ENCODE measurements at places on chromosomes 3 and 15. TPM values are rescaled to one million over a fixed set of nuclear protein-coding genes. Genes with fewer than 3 reads are reported as not detected.

DNA sequence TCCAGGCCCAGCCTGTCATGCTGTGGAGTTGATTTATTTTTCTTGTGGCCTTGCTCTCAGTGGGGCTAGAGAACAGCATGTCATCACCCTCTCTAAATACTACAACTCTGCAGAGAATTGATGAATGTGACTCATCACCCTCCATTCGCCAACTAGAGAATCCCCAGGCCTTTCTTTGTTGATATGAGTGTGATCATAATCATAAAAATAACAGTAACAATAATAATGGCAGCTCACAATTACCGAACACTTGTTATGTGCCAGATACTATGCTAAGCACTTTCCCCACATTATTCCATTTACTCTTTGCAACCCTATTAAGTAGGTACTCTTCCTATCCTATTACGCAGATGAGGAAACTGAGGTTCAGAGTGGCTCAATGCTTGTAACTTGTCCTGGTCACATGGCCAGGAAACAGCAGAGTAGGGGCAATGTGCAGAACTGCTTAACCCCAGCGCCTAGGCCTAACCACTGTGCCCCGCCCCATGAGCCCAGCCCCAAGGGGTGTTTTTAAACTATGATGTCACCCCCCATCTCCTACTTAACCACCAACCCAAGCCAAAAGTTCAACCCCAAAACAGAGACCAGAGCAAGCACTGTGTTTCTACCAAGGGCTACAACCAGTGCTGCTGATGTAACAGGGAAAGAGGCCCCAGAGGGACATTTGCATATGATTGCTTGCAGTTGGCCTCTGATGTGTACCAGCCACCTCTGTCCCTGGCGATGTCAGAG is 104.5 kb downstream of the ADCY5 start:
- no peak overlapping the region for H3K27ac ChIP-seq
- DNase-seq = peak; percentile 9
- H3K4me1 ChIP-seq = no peaks in the 10 kb centered on the region
- no peaks in the 10 kb centered on the region for H3K27me3 ChIP-seq
- no peak overlapping the region for H3K4me3 ChIP-seq

DNA sequence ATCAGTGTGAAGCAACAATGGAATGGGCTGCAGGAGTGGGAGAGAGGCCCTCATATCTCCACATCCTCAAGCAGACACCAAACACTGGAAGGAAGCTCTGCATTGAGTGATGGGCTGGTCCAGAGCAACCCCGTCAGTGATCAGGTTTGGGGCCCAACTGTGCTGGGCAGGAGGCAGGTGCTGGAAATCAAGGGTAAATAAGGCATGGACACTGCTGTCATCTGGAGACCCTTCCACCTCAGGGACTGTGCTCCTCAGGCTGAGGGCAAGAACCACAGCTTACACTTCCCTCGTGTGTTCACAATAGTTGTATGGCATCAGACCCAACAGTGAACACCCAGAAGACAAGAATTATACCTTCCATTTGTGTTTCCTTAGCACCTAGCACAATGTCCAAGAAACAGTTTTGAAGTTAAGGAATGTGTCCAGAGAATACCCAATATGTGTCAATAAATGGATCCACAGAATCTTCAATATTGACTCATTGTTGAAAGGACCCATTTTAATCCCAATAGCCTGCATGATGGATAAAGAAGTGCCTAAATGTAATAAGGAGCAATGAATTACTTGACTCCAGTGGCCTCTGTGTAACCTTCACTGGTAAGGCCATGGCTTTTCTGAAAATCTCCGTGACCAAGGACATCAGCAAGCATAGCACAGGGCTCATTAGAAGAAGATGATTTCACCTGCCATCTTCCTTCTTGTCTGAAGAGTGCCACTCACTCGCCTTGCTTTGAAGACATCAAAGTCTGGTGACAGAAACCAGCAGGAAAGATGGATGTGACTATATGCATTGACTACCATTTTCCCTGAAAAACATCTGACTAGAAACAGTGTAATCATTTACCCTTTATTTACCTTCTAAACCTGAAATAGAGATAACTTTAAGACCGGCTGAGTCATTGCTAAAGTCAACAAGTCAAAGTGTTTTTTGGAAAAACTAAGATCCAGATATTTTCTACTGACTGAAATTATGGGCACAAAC is 7.0 kb upstream of the AHSG start:
- no peak overlapping the region for H3K27ac ChIP-seq
- no peaks in the 10 kb centered on the region for H3K4me1 ChIP-seq
- H3K36me3 ChIP-seq = no peaks in the 10 kb centered on the region
- H3K4me3 ChIP-seq = no peak overlapping the region

- H3K36me3 ChIP-seq = no peaks in the 10 kb centered on the region
- peaks cover 67% of the 10 kb centered on the region for H3K4me1 ChIP-seq
- no peaks in the 10 kb centered on the region for H3K27me3 ChIP-seq
- DNase-seq = peak; percentile 74
- H3K27ac ChIP-seq = peak overlapping the region; percentile 64
These were observed 86.5 kb downstream of the TBC1D2B start for GRCh38 chr15:77991029-77991406.

GYG1 gene
- 56.7 TPM for total RNA-seq

- peaks cover 3% of the 10 kb centered on the region for H3K27me3 ChIP-seq
- DNase-seq = no peak
- H3K27ac ChIP-seq = peak overlapping the region; percentile 86
- H3K36me3 ChIP-seq = peaks cover 19% of the 10 kb centered on the region
These were observed 1.1 kb downstream of the PLXNB1 start for GRCh38 chr3:48428572-48429316.

SCG5 gene
- 0.54 TPM for total RNA-seq

- H3K36me3 ChIP-seq = no peaks in the 10 kb centered on the region
- no peaks in the 10 kb centered on the region for H3K4me1 ChIP-seq
- no peaks in the 10 kb centered on the region for H3K27me3 ChIP-seq
- H3K4me3 ChIP-seq = no peak overlapping the region
These were observed 327.0 kb downstream of the ZPLD1 start for GRCh38 chr3:102761766-102762165.

DNA sequence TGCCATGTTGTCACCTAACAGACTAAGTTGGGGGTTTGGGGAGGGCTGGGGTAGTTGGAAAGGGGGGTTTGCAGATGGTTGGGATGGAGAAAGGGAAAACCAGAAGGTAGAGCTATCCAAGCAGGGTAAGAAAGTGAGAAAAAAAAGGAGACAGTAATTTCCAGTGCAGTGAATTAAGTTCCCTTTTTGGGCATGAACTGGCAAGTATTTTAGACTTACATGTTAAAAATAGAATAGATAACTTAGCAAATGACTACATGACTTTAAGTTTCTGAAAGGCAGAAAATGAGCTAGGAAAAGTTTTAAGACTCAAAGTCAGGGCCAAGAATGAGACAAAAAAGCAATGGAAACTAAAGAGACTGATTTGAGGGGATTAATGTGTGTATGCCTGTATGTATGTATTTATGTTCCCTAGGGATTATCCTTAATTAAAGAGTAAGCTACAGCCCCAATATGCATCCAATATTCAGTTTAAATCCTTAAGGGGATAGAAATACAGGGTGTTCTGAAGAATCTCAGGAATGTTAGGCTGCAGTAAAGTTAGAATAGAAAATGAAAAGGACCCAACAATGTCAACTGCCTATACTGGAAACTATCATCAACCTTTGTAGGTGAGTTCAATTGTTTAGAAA is 285.2 kb upstream of the MME start:
- H3K27ac ChIP-seq = peak overlapping the region; percentile 25
- H3K4me3 ChIP-seq = no peak overlapping the region
- no peaks in the 10 kb centered on the region for H3K4me1 ChIP-seq
- H3K36me3 ChIP-seq = no peaks in the 10 kb centered on the region
- DNase-seq = no peak

DNA sequence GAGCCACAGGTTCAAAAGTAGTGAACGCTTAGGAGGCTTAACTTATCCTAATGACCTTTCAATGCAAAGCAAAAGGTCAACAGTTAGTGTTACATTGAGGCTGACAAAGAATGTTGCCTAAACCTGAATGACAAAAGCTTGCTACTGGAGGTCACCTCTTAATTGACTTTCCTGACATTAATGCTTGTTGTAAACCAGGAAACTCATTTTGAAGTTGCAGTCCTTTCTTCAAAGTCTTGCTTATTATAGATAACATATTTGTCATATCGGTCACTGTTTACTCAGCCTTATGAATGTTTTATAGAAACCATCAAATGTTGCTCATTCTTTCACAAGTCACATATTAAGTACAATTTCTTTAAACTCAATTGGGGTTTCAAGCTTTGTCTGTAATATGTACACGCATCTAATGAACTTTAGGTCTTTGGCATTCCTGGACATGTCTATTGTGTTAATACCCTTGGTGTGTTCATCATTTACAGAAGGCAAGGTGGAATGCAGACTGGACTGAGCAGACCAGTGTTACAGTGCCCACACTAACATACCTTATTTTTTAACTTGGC is 488.2 kb upstream of the NECTIN3 start:
- no peaks in the 10 kb centered on the region for H3K27me3 ChIP-seq
- H3K36me3 ChIP-seq = no peaks in the 10 kb centered on the region
- no peaks in the 10 kb centered on the region for H3K4me1 ChIP-seq
- no peak overlapping the region for H3K4me3 ChIP-seq
- H3K27ac ChIP-seq = no peak overlapping the region
- DNase-seq = no peak

GRCh38 chr3:66490984-66491383 is 9.8 kb downstream of the LRIG1 start:
- peaks cover 45% of the 10 kb centered on the region for H3K4me1 ChIP-seq
- H3K36me3 ChIP-seq = no peaks in the 10 kb centered on the region
- H3K27ac ChIP-seq = peak overlapping the region; percentile 46
- DNase-seq = no peak

DNA sequence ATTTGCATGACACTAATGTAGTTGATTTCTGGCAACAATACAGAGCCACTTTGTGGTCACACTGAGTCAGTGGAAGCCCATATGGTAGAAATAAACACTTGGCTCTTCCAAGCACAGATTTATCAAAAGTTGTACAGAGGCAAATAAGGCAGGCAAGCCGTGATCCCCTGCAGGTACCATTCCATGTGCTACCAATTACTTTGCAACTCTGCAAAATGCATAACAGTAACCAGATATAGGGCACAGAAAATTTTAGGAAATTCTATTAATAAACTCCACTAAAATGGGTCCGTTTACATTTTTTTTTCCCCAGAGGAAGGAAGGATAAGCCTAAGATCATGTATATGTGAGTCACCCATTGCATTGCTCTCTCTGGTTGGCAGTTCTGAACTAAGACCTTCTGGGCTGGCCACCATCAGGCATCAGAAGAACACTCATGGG is 103.1 kb upstream of the PTX3 start:
- H3K4me1 ChIP-seq = no peaks in the 10 kb centered on the region
- no peak overlapping the region for H3K4me3 ChIP-seq
- H3K36me3 ChIP-seq = no peaks in the 10 kb centered on the region
- no peak overlapping the region for H3K27ac ChIP-seq
- no peaks in the 10 kb centered on the region for H3K27me3 ChIP-seq

- peaks cover 6% of the 10 kb centered on the region for H3K36me3 ChIP-seq
- no peak overlapping the region for H3K27ac ChIP-seq
- peaks cover 20% of the 10 kb centered on the region for H3K4me1 ChIP-seq
- no peak overlapping the region for H3K4me3 ChIP-seq
These were observed 14.4 kb downstream of the GOLGB1 start for GRCh38 chr3:121735047-121735696.

DNA sequence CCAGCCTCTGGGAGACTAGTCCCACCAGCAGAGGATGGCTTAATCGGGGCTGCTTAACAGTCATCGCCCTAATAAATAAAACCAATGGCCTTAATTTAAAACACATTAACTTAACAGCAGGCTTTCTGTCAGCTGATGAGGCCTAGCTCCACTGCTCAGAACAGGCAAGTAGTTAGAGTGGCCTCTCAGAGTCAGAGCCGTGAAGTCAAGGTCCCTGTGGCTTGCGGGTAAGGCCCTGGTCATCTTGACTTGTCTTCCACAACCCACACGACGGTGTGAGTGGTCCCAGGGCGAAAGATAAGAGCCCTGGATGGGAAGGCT is 11.8 kb downstream of the XXYLT1 start:
- H3K36me3 ChIP-seq = no peaks in the 10 kb centered on the region
- H3K4me3 ChIP-seq = peak overlapping the region; percentile 62
- peak overlapping the region; percentile 91 for H3K27ac ChIP-seq
- no peak for DNase-seq

GRCh38 chr15:95096651-95097050 is 865.3 kb downstream of the MCTP2 start:
- no peak overlapping the region for H3K27ac ChIP-seq
- H3K4me1 ChIP-seq = no peaks in the 10 kb centered on the region
- DNase-seq = no peak
- no peaks in the 10 kb centered on the region for H3K27me3 ChIP-seq

- no peaks in the 10 kb centered on the region for H3K27me3 ChIP-seq
- no peak overlapping the region for H3K27ac ChIP-seq
- DNase-seq = no peak
These were observed 10.0 kb upstream of the GRAMD1C start for GRCh38 chr3:113828600-113828999.

GRCh38 chr3:49518016-49518415 is 36.3 kb upstream of the BSN start:
- DNase-seq = no peak
- no peak overlapping the region for H3K27ac ChIP-seq
- no peaks in the 10 kb centered on the region for H3K27me3 ChIP-seq
- H3K4me1 ChIP-seq = no peaks in the 10 kb centered on the region
- H3K36me3 ChIP-seq = peaks cover 4% of the 10 kb centered on the region

Data from spleen (tissue), 13 donors.